ENCODE measurements at places on chromosomes 4 and X.

DNA sequence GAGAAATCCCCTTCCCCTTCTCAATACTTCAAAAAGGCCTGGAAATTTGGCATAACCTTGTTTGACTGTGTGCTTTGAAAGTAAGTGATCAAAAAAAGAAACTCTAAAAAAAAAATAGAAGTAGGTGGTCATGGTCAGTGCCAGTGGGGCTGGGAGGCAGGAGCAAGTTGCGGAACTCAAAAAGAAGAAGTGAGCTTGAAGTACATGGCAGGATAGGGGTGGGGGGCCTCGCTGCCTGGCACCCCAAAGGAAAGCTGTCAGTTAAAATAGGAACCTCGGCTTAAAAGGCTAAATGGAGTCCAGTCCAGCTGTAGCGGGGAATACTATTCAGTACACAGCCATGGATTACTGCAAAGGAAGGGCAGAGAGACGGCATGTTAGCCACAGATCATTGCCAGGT lies 12.2 kb upstream of the NKRF start:
- DNase-seq: peak; percentile 59

DNA sequence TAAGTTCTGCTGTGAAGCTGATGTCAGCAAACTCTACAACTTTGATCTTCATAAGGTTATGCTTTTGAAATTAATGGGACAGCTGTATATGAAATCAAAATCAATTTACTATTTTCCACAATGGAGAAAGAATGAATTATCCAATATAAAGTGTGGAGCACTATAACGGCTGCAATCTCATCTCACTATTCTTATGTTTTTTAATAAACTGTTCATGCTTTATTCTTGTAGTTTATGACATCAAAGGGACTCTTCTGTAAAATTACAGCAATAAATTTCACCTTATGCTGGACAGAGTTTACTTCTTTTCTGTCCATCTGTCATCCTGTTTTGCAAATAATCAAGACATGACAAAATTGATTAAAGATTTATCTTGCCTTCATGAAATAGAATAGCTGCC lies 192.5 kb downstream of the TECRL start:
- no peak for DNase-seq

DNA sequence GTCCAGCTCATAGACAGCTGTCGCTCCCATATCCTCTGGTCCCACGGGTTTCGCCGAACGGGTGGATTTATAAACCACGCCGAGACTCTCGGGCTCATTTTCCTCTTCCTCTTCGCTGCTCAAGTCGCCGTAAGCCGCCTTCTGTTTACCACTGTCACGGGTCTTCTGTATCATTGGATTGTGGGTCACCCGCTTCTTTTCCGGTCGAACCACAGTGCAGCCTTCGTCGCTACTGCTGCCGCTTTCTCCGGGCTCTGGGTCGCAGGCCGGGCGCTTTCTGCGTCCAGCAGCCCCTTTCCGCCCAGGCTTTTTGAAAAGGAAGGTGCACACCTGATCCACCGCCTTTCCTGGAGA lies 311 bp downstream of the RNF113A start:
- no peak for DNase-seq

DNA sequence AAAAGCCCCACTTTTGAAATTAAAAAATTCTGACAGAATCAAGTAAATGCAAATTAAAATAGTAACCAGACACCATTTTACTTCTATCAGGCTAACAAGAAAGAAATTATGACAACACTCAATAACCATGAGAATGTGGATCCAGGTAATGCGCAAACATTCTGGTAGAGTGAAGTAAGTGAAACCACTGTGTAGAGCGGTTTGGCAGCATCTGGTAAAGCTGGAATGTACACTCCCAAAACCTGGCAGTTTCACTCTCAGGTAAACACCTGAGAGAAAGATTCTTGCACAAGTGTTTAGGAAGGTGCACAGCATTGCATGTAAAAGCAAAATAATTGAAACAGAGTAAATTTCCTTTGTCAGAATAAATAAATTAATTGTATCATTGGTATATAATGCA lies 81.8 kb downstream of the TRIML1 start:
- DNase-seq: no peak

GRCh38 chrX:13492286-13492685 lies 77.1 kb upstream of the EGFL6 start:
- no peak for DNase-seq

DNA sequence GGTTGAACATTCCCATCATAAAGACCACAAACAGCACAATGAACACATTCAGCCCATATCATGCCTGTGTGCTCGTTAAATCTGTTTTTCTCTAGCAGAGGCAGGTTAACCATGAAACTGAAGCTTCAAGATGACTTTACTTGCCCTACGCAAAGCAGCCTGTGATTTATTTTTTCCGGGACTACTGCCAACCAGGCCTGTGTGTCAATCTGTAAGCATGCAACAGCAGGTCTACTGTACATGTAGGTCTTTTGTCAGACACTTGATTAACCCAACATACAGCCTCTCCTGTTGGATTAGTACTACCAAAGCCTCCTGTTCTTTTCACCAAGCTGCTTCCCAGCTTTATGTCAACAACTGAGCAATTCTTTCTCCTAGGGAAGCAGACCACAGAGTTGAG lies 85.5 kb upstream of the ACSL1 start:
- no peak for DNase-seq

GRCh38 chrX:69615342-69615741 lies 571 bp upstream of the EDA start:
- no peak for DNase-seq

DNA sequence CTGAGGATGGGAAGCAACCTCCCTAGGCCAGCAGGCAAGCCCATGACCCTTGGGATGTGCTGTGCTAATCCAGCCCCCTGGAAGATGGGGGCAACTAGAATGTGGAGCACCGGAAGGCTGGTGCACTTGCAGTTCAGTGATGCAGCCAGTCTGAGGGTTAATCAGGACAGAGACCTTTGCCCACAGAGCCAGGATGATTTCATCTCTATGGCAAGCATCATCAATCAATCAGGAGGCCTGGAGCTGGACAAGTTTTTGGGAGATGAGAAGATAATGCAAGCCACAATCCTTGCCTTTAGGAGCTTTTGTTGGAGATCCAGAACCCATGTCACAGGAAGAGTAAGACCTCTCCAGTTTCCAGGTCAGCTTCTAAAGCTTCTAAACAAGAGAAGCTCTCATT lies 15.4 kb upstream of the MSN start:
- DNase-seq: no peak

DNA sequence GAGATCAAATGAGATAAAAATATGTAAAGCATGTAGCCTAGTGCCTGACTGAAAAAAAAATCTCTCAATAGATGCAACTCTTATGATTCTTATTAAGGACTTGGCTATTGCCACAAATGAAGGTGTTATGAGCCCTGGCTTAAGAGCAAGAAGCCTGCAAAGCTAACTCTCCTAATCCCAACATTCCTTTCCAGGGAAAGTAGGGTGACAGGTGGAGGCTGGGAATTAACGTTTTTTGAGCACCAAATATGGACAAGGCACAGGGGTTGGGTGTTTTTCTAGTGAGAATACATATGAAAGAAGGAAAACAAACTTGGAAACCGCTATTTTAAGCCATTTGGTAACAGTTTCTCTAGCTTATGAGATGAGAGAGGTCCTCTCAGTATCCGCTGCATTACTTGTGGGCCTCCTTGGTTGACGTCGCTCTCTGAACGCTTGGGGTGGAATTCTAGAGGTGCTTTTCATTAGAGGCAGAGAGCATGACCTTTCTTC lies 2.4 kb downstream of the RHOH start:
- no peak for DNase-seq

DNA sequence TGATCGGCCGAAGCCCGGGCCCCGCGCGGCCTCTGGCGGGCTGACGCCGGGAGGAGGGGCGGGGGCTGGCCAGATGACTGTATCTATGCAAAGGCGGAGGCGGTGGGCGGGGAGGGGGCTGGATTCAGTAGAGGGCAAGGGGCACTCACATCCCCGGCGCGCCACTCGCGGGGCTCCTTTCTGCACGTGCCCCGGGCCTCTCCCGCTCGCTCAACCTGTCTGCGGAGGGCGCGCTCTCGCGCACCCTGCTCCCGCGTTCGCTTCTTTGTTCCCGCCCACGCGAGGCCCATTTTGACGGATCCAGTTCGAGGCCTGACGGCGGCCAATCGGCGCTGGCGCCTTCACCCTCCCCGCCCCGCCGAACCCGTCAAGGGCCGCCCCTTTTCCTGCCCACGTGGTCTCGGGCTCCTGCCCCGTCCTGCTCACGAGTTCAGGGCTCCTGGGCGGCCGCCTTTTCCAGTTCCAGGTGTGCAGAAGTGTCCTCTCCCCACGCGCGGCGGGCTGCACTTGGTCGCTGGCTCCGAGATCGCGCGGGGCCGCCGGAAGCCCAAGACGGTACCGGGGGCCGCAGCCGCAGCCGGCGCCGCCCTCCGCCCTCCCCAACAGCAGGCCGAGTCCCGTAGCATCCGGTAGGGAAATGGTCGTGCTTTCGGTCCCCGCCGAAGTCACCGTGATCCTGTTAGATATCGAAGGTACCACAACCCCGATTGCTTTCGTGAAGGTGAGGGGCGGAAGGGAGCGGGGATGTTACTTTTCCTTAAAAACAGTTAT lies at the start of the genes ENOPH1 and HNRNPDL:
ENOPH1 (plus strand) TSS at position 398 of the 771 bp plus-strand sequence; CDS start at position 638, 240 bp downstream.
HNRNPDL (minus strand) TSS at position 270 of the 771 bp plus-strand sequence. CDS start 772 bp downstream, outside the sequence.
- peak; percentile 95 for DNase-seq

- no peak for DNase-seq
Observed at GRCh38 chr4:180335566-180335965, 1907.6 kb upstream of the TENM3 start.

DNA sequence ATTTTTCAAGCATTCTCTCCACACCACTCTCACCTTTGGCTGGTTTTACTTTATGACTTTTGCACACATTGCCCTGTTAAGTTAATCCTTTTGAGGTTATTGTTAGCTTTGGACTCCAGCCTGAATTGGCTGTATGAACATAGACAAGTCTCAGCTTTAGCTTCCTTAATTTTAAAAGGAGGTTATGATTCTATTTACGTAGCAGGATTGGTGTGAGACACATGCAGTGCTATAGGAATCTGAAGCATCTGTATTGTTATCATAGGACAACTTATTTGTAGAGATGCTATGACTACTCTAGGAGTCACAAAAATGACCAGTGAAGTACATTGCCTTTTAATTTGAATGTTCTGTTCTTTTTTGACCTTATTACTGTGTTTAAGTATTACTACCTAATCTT lies 15.7 kb downstream of the PGAM4 start:
- DNase-seq: no peak

DNA sequence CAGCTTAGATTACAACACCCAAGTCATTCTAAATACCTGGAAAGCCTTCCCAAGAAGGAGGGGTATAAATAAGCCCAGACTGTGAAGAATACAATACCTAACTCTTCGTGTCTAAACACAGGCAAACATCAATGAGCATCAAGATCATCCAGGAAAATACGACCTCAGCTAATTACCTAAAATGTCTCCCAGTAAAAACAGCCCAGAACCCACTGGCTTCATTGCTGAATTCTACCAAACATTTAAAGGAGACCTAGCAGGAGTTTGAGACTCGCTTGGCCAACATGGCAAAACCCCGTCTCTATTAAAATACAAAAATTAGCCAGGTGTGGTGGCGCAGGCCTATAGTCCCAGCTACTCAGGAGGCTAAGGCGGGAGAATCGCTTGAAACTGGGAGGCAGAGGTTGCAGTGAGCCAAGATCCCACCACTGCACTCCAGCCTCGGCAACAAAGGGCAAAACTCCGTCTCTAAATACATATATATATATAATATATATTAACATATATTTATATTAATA lies 19.1 kb upstream of the HSFX4 start:
- no peak for DNase-seq

GRCh38 chr4:60579335-60579734 lies 620.8 kb upstream of the ADGRL3 start:
- DNase-seq: no peak

- DNase-seq: no peak
Observed at GRCh38 chr4:123559955-123560871, 163.6 kb downstream of the SPRY1 start.

DNA sequence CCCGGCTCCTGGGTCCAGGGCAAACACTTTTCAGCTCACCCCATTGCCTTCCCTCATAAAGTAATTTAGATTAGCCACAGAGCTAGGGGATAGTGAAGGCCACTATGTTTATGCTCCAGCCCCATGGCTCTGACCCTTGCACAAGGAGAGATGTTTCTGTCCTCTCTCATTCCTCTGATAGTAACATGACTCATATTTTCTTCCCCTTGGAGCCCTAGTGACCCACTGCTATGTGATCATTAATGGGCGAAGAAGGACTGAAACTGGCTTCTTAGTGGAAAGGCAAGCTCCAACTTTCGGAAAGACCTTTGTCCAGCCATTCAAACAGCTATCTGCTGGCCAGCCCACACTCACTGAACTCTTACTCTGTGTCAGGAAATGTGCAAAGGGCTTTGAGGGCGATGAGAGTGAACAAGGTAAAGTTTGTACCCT lies 12.3 kb downstream of the CLDN2 start:
- no peak for DNase-seq

- peak; percentile 2 for DNase-seq
Observed at GRCh38 chr4:183099537-183100297, 660 bp downstream of the WWC2 start.

- DNase-seq: no peak
Observed at GRCh38 chr4:122083351-122083750, 68.8 kb upstream of the BLTP1 start.

DNA sequence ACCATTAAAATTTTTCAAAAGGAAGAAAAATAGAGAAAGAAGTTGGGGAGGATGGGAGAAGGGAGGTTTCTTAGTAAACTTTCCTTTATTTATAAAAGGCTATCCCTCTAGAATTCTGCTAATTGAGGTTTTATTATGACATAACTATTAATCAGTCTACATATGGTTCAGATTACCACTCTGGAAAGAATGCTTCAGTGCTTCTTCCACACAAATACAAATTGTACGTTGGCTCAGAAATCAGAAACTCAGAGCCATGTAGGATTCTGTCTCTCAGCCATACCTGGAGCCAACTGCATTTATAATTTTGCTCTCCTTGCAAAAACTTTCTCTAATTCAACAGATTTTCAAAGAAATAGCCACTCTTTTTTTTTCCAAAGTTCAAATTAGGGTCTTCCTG lies 37.1 kb downstream of the SRPX start:
- DNase-seq: no peak

DNA sequence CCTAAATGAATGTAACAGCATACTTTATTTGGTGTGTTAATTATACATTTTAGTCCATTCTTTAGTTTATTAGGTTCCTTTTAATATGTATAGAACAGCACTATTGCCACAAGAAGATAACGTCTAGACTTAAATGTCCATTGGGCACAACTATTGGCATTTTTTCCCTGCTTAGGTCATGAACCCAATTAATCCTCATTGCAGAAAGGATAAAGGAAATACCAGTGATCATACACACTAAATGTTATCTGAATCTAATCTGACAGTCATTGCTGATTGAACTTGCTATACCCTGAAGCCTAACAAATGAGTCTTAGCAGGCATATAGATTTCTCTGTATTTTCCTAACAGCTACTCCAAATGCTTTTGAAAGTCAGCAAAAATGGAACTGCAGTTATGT lies 2250.0 kb upstream of the AGA start:
- no peak for DNase-seq

DNA sequence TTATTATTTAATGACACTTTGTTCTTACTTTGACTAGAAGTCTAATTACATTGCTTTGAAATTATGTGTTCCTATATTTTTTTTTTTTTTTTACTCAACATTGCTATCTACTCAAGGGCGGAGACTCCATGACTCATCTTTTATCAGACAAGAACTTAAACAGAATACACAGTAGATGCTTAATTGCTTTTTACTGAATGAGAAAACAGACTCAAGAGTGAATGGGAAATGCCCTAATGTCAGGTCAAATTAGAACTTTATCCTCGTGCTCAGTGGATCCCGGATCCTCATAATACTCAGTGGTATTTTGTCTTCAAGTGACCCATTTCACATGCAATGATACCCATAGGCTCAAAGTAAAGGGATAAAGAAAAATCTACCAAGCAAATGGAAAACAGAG lies 954.5 kb upstream of the IGFBP7 start:
- DNase-seq: no peak

All from CD4-positive, alpha-beta T cell treated with Interferon alpha-2 for 1 hour (primary cell).